ENCODE measurements at places on chromosomes 12 and 14.

DNA sequence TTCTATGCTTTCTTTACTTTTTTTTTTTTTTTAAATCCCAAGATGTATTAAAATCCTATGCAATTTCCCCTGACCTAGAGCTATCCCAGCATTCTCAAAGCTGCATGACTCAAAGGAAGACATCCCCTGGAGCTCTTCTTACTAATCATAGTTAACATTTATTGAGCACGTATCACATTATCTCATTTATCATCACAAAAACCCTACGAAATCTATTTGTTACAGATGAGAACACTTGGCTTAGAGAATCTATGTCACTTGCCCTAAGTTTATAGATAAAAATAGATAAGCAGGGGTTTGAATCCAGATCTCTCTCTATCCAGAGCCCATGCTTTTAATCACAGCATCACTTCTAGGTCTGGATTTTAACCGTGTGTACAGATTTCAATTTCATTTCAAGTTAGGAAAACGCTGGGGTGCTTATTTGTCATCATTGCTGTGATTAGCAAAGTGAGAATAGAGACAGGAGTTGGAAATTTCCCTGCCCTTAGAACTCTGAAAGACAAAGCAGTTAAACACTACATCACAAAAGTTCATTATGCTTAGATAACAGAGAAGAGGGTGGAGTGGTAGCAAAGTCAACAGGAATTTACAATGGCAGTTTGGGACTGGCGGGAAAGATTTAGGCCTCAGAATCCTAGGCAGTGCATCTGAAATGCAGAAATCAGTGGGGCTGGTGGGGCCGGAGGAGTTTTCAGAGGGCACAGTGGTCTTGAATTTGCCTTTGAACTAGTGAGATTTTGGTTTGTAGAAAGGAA, 177.7 kb upstream of the FRMD6 start:
- no peak for DNase-seq

GRCh38 chr14:68292441-68293215, 473.0 kb downstream of the RAD51B start:
- no peak for DNase-seq

GRCh38 chr14:62743560-62743959, 301.7 kb downstream of the KCNH5 start:
- DNase-seq: no peak

DNA sequence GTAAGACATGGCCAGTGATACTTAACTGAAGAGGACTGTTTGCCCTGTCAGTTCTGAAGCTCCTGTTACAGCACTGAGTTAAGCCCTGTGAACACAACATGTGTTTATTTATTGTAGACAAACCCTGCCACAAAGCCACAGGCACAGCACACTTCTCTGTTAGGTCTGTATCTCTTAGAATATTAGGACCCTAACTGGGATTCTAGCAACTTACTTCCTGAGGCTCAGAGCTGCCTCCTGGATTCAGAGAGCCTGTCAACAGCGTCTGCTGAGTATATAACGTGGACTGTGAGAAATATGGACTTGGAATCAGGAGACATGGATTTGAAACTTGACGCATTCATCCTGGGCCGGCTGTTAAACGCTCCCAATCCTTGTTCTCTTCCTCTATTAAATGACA, 135.0 kb upstream of the HIF1A start:
- DNase-seq: no peak

- DNase-seq: no peak
Observed at GRCh38 chr14:68409387-68409786, 383.5 kb downstream of the ZFP36L1 start.

GRCh38 chr14:24670594-24670993, 36.6 kb upstream of the GZMB start:
- DNase-seq: no peak

- DNase-seq: no peak
Observed at GRCh38 chr14:23729720-23730387, 93.7 kb downstream of the DHRS2 start.

DNA sequence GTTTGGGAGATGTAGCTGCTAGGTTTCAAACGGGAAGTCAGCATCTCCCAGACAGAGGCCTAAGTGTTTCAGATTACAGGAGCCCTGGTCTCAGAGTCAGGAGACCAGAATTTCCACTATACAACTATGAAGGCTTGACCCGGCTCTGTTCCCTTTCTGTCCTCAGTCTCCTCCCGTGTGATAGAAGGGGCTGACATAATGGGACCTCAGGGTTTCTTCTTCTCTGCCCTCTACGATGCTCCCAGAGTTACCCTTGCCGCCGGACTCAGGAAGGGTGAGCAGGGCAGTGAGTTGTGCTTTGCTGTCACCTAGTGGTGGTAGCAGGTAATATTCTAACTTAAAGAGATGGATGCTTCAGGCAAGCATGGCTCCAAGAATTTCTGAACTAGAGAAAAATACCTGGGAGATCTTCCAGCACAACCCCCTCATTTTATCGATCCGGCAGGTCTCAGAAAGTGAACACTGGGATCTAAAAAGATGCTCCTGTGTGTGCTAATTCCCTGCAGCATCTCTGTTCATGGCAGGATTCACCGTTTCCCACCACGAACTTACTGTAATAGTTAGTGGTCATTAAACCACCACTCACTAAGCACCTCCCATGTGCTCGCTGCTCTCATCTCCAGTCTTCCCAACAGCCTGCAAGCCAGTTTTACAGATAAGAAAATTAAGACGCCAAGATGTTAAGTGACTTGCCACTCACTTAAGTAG, 84.4 kb downstream of the VWF start:
- DNase-seq: peak; percentile 6

- no peak for DNase-seq
Observed at GRCh38 chr12:53098354-53098981, 1.0 kb downstream of the IGFBP6 start.

DNA sequence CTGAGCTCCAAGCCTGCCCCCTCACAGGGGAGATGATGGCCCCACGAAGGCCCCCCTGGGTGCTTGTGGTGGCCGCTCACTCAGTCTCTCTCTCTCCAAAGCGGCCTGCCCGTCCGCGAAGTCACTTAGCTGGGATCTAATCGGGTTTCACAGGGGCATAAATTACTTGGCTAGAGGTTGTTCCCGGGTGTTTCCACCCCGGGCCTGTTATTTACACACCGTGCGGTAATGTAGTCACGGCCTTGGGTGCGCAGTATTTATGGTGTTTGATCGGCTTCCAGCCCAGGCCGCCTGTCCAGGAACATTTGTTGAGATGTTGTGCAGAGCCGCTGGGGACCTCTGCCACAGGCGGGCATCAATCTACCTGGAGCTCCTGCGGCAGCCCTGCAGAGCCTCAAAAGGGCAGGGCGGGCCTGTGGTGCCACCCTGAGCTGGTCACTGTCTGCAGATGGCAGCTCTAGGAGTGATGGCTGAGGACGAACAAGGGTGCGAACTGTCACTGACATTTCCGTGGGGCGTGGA, 91.2 kb downstream of the KIF26A start:
- no peak for DNase-seq

GRCh38 chr12:111201036-111201435, 167.9 kb downstream of the PHETA1 start:
- no peak for DNase-seq

DNA sequence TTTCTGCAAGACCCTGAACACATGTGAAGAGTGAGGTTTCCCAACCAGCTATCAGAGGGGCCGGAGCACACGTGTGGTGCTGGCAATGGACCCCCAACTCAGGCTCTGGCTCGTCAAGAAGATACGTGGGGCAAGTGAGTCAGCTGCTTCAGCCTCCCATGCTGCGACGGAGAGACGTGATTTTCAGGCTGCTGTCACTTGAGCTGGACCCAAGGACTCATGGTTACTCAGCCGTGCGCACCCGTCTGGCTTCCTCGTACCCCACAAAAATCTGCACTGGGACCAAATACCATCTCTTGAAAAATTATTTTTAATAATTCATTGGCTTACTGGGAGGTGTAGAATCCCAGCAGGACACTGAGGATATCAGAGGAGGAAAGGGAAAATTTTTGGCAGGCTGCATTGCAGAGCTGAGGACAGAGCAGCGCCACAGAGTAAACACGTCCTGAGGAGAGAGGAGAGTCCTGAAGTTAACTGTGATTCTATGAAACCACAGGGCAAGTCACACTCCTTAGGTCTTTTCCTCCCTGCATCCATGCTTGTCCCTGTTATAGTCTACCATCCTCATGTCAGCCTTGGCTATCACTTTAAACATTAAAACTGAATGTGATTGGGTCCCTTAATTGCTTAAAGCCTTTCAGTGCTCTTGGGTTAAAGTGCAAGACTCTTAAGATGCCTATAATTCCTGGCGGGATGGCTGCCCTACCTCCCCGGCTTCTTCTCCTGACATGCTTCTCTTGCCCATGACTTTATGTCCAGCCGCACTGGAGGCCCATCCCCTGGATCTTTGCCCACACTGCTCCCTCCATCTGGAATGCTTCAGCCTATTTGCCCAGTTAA, 95.3 kb upstream of the SLC35F4 start:
- DNase-seq: no peak

DNA sequence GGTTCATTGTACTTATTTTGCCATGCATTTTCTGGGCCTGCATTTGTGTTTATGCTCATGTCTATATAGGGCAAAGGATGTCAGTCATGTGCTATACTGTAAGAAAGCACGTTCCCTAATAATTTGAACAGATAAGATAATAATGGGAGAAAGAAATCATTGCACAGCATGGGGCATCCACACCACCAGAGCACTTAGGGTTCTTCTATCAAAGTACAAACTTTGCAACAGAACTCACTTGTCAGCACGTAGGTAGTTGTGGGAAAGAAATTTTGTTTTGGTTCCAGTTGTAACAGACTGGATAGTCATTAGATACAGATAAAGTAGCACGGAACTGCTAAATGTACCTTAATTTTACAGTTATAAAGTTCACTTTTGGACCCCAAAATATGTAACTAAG, 10.1 kb downstream of the PPP1CC start:
- DNase-seq: no peak

DNA sequence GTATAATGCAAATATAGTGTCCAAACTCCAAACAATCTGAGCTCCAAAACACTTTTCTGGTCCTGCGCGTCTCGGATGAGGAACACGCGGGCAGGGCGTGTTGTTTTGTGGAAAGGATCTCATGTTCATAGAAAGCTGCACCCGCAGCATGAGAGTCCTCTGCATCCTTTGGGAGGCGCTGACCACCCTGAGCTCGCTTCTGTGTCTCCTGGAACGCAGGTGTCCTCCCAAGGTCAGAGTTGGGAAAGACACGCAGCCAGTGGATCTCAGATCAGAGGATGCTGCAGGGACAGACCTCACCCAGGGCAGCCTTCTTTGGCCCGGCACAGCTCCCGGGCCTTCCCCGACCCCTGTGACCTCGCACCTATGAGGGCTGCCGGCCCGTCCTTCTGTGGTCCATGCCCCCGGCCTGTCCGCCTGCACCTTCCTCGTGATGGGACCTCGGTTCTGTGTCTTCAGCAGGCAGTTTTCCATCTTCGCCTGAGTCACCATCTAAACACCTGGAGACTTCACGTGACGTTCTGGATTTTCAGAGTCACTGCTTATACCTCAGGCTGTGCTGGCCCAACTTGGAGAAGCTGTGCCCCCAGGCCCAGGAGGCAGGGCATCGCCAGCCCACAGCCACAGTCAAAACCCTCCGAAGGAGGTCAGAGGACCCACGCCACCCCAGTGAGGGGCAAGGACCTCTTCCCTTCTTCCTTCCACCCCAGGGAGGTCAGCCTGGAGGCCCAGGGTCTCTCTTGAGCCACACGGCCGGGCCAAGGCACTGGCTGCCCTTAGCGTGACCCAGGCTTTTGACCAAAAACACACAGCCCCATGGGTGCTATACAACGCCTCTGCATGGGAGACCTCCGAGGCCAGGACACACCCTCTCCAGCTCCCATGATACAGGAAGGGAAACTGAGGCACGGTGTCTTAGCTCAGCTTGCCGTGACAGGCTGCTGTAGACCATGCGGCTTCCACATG, 25.9 kb downstream of the MMP17 start:
- no peak for DNase-seq

GRCh38 chr14:36975834-36976233, 196.6 kb downstream of the SLC25A21 start:
- no peak for DNase-seq

DNA sequence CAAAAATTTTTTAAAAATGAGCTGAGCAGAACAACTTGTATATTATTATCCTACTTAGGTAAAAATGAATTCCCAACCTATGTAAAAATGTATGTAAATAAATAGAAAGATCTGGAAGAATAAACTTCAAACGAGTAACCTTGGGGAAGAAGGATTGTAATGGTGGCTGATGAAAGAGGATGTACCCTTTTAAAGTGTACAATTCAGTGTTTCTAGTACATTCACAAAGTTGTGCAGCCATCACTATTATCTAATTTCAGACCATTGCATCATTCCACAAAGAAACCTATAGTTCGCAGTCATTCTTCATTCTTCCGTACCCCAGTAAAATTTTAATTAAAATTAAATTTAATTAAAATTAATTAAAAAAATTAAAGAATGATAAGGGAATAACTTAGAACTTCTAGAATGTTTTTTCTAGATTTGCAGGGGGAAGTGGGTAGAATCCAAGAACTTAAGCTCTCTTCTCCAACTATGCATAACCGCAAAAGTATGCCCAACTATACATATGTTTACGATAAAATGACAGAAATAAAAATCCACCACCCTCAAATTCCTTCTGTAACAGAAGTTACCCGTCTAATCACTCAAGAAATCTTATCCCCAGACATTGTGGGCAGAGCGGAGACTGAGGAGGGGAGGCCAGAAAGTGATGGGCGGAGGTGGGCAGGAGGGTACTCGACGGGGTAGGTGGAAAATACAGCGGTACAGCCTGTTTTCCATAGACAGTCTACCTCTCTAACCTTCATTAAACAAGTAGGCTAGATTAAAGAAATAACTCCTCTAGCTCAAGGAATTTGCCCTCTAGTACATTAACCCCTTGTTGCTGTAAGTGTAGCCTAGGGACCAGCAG, 921 bp downstream of the DEPDC4 start:
- no peak for DNase-seq

GRCh38 chr12:104740668-104741067, 217.4 kb downstream of the SLC41A2 start:
- no peak for DNase-seq

DNA sequence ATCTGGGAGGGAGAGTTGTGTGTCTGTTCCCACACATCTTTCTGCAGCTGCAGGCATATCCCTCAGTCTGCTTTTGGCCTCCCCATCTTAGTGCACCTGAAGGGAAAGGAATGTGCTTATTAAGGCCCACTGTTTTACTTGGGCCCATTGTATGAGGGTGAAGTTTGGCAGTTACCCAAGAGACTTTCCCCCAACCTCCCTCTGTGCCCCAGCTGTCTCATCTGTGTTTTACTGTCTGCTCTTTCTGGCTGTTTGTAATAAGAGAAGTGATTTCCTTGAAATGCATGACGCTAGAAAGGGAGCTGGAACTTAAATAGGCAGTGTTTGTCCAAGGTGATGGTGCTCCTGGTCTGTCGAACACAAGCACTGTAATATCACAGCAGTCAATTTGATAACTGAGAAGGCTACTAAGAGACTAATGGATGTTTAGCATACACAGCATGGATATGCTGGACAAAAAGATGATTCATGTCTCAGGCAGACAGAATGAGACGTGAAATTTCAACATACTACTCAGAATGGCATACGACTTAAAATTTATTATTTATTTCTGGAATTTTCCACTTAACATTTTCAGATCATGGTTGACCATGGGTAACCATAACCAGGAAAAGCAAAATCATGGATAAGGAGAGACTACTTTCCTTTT, 43.6 kb downstream of the FSCB start:
- no peak for DNase-seq

GRCh38 chr12:106147956-106148355, 9.2 kb upstream of the NUAK1 start:
- DNase-seq: no peak

- DNase-seq: no peak
Observed at GRCh38 chr14:105196265-105196960, 15.3 kb upstream of the NUDT14 start.

GRCh38 chr14:63995285-63995684, 142.5 kb downstream of the SYNE2 start:
- no peak for DNase-seq
